KBM-7 (cell line): ENCODE measurements at places on chromosomes 6 and 20.
A peak's percentile ranks its signal among the peaks of the same experiment; 100 is the strongest.

DNA sequence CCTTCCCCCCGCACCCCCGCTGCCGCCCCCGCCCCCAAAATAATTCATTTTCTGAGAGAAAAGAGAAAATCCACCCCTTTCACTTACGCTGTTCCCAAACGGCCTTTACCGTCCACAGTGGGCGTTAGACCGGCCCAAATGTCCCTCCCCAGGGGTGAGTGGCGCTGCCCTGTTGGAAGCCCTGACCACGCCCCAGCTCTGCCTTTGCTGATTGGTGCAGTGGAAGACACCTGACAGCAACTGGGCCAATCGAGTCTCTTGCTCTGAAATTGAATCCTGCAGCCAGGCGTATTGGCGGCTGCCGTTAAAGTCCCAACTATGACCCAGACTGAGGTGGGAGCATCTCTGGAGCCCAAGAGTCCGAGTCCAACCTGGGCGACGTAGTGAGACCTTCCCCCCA, 15.7 kb downstream of the ZFP64 start:
- no peak for DNase-seq

- DNase-seq = no peak
Observed at GRCh38 chr6:45773906-45774305, 241.8 kb downstream of the CLIC5 start.

DNA sequence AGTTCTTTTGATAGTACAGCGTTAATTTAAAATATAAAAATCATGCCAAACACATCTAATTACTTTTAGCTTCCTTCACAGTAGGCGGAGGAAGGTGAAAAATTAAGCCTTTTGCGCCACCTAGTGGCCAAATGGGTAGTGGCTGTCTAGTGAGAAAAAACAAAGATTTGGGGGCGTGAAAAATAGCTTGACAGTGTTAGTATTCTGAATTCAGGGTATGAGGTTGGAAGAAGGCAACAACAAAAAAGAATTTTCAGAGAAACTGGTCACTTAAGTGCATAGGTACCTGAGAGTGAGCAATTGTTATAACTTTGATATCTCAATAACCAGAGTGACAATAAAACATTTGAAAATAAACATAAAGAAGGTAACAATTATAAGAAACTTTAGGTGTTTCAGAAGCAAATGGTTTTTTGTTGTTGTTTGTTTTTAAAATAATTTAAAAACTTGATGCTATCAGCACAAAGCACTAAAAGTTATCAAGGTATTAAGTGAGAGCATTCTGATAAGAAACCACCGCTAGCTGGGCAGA, 14.3 kb downstream of the PSMB9 start:
- DNase-seq = peak; percentile 94

- DNase-seq = peak; percentile 59
Observed at GRCh38 chr20:49384437-49385434, 97.7 kb downstream of the KCNB1 start.

DNA sequence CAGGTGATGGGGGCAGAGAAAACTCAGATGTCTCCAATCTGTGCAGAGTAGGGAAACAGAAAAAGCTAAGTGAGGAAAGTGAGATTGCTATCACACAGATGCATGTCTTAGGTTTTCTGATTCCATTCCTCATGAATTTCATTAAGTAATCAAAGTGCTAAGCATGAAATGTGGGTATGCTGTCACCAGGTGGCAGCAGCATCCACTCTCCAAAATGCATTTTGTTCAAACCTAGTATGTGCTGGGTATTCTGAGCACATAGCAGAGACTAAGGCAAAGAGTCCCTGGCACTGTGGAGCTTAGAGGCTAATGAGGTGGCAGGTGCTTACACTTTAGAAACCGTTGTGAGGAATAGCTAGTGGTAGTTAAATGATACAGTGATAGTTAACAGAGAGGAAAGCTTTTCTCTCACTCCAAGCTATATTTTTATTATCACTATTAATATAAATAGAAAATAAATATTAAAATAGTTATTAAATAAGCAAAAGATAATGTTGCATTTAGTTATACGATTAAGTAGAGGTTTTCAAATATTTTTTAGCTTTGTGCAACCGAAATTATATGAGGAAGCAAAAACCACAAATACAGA, 179.5 kb downstream of the CDH26 start:
- peak; percentile 61 for DNase-seq

- peak; percentile 18 for DNase-seq
Observed at GRCh38 chr20:4844751-4845465, 123.2 kb downstream of the PRND start.

DNA sequence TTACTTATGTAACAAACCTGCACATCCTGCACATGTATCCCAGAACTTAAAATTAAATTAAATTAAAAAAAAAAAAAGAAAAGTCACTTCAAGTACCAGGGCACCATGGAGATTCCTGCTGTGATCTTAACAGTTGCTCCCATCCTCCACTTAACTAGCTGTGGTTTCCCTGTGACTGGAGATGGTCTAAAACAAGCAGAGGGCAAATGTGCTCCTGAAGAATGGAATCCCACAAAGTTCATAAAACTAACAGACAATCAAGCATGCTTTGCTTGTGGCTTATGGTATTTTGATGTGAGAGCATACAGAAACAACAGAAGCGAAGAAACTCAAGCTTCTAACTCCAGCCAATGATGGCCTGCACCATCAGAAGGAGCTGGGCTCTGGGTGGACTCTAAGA, 153.6 kb upstream of the KCNK16 start:
- no peak for DNase-seq

DNA sequence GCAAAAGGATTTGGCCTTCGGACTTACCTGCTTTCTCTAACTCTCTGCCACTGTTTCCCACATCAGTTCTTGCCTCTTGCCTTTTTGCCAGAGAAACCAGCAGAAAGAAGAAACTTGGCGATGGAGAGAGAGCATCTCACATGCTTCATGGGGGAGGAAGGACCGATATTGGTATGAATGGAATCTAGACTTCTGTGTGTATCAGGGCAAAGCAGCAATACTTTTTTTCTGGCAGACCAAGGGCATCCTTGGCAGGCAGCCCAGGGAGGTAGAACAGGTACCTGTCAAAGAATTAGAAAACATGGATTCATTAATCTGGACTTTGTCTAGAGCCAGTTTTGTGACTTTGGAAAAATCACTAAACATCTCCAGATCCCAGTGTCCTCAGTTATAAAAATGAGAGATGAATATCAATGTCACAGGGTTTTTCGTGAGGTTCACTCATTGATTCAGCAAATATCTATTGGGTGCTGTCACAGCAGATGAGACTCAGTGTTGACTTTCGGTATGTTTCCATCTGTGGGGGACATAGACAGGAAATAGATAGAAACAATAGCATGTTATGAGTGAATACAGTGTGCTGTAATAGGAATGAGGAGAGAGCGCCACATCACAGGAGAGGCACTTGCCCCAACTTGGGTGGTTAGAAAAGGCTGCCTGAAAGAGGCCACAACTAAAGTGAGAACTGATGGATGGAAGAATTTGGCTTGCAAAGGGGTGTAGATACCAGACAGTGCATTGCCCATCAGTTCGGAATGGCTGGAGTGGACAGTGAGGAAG, 114.1 kb downstream of the CD83 start:
- DNase-seq = no peak

- DNase-seq = no peak
Observed at GRCh38 chr6:34059914-34060313, 86.0 kb downstream of the GRM4 start.

GRCh38 chr6:15715060-15715459, 52.2 kb upstream of the DTNBP1 start:
- no peak for DNase-seq

DNA sequence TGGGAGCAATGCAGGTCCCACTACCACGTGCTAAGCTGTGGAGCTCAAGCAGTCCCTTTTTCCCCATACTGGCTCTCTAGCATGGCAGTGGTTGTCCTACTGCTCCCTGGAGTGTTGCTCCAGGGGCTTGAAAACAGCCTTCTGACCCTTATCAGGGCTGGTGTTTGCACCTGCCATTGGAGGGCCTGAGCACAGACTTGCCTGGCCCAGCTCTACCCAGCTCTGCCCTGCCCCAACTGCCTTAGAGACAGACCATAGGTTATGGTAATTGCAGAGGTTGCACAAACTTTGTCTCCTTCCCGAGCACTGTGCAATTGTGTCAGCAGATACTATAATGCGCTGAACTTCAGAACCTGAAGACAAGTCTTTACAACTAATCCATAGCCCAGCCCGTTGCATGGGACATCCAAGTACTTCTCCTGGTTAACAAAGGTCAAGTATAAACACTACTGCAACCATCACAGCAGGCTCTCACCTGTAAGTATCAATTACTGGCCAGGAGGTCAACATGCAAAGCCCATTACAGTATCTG, 58.7 kb downstream of the PDSS2 start:
- no peak for DNase-seq

DNA sequence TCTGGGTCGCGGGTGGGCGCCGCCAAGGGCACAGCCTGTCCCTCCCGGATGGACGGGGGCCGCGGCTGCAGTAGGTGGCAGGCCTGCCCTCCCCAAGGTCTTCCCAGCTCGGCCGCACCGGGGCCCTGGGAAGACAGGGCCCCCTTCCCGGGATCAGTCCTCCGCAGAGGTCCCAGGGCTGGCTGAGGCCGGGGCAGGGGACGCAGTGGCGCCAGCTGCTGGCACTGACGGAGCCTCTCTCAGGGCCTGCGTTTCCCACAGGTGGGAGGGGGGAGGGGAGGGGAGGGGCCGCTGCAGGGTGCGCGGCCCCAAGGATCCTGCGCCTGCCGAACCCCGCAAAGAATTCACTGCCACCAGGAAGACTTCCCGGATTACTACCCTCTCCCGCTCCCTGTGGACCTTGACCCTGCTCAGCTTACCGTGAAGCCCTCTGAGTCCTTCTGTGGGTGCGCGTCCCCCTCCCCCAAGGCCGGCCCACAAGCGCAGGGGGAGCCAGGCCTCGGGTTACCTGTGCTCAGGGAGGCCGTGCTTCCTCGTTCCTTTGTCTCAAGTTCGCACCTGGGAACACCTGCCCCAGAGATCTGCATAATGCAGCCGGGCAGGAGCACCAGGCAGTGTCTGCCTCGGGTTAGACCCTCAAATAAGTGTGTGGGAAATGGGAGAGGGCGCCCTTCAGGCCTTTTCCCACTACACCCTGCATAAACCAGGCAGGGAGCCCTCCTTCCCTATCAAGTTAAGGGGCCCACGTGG, 5.1 kb downstream of the LZTS3 start:
- DNase-seq = no peak

DNA sequence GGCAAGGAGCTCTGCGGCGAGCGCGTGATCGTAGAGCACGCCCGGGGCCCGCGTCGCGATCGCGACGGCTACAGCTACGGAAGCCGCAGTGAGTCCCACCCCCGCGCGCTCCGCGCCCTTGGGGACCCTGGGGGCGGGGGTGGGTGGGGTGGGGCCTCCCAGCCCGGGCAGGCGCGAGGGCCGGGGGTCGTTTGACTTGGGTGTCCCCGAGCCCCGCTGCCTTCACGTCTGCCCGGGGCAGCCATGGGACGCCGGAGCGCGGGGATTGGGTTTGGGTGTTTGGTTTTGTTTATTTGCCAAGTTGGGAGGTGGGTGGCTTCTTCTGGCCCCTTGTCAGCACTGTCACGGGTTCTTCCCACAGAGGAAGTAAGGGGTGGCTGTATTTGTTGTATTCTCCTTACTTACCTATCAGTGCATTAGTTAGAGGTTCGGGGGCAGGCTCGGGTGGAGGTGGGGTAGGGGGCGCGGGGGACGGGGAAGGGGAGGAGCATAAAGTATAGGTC, 777 bp downstream of the SRSF6 start:
- DNase-seq = no peak
